Cerebellar nuclear complex (tissue), 1 donor: ENCODE measurements at places on chromosomes 7 and 10.

- peak; percentile 73 for DNase-seq
These were observed 13.1 kb downstream of the UNC5B start for GRCh38 chr10:71225291-71226058.

DNA sequence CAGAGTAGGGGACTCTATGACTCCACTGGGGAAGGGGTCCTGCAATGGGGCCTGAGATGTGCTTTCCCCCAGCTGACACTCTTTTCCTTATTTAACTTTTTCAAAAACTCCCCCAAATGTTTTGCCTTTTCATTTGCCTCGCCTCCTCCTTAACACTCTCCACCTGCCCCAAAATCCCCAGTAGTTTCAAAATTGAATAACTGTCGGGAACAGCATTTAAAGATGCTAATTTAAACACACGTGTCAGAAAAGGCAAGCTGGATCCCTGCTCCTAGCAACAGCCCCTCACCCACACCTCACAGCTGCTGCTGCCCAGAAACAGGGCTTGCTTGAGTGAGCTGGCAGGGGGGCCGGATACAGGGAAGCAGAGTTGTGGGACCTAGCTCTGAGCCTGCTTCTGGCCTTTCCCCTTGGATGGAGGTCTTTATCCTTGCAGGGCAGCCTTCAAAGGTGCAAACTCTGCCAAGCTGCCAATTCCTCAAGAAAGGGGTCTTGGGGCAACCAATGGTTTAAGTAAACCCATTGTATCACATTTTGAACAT, 115.3 kb downstream of the KCNMA1 start:
- DNase-seq: no peak

DNA sequence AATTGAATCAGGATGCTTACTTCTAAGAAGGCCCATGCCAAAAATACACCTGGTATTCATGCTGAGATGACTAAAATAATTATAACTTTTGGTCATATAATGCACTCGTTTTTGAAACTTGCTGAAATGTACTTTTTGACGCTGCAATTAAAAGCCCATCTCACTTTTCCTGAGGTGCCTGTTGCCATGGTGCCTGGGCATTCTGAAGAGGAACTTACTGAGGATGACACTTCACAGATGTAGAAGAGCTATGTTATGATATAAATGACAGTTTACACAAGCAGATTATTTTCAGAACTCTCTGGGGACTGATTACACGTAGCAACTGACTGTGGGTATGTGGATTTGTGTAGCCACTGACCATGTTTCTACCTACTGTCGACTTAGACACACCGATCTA, 182.4 kb downstream of the TPK1 start:
- DNase-seq: no peak

DNA sequence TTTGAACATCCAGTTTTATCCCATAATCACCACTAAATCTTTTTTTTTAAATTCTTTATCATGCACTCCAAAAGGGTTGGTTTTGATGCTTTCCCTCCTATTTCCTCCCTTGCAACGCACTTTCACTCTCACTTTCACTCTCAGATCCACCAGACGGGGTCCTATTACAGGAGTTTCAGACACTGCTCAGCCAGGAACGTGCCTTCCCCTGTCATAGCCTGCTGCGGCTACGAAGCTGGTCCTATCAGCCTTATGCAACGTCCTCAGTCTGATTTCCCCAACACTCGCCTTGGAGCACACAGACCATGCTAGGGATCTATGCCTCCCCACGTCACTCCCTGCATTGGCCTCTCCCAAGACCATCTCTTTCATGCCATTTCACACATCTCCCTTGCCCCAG, 23.4 kb downstream of the ZPBP start:
- DNase-seq: no peak

GRCh38 chr7:528451-528850, 8.8 kb upstream of the PDGFA start:
- DNase-seq: no peak

GRCh38 chr10:8437896-8438295, 383.4 kb downstream of the GATA3 start:
- no peak for DNase-seq

DNA sequence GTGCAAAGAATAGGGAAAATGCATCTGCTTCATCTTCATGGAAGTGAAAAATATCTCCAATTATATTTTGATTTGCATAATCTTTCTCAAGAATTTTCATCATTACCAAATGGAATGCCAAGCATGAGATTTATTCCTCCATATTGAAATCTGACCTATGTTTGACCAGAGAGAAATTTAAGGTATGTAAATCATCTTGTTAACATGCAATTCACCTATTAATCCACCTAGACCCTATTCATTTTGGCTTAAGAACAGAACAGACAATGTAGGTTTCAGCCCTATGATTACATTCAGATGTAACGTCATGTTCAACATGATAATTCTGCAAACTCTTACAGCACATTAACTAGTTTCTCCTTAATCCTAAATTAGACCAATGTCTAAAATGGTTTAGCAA, 30.8 kb upstream of the TMEM140 start:
- DNase-seq: no peak

- no peak for DNase-seq
These were observed 62.6 kb downstream of the RASGEF1A start for GRCh38 chr10:43204042-43204942.

GRCh38 chr7:8260871-8261694, 884 bp downstream of the ICA1 start:
- no peak for DNase-seq

GRCh38 chr10:21526860-21527597, 1.5 kb upstream of the SKIDA1 start:
- DNase-seq: no peak

DNA sequence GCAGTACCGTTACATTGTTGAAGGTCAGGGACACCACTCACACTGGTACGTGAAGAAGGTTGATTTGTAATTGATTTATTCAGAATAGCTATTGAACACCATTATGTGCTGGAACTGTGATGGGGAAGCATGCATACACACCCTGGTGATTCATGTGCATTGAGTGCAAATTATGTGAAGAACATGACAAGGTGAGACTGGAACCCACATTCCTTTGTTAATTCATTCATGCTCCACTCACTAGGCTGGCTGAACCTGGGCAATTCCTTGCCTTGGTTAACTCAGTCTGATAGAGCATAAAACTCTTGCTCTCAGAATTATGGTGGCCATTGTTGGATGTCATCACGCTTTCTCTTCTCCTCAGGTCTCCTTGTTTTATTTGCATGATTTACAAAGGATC, 67.3 kb upstream of the TPK1 start:
- DNase-seq: no peak

DNA sequence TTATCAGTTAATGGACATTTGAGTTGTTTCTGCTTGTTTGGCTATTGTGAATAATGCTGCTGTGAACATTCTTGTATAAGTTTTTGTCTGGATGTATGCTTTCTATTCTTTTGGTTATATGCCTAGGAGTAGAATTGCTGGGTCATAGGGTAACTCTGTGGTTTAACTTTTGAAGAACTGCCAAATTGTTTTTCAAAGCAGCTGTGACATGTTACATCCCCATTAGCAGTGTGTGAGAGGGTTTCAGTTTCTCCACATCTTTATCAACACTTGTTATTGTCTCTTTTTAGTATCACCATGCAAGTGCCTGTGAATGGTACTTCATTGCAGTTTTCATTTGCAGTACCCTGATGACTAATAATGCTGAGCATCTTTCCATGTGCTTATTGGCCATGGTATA, 2.1 kb upstream of the NDUFB8 start:
- DNase-seq: no peak

DNA sequence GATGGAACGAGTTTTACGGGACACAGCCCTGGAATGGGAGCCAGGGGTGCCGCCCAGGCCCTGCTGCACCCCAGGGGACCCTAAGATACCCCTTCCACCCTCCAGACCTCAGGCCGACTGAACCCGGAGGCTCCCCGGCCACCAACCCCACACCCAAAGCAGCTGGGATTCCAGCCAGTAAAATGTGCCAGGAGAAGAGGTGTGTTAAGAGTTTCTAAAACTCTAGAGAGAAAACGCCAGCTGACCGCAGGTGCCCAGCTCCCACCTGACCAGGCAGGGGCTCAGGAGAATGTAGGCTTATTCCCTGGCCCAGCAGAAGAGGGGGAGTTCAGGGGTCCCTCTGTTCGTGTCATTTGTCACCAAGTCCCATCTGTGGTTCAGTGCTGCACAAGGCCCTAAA, 17.5 kb downstream of the NUDT1 start:
- DNase-seq: no peak

DNA sequence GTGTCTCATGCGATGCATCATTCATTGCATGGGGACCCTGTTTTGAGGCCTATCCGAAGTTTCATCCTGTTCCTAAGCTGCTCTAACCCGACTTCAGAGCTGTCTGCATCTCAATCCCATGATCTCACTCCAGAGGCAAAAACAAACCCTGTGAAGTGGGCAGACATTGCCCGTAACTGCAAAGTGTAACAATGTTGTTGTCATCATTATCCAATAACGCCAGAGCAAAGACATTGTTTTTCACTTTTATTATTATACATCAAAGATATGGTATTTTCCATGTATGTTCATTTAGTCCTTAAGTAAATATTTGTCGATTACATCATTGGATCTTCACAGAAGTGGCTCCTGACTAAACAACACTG, 246.7 kb downstream of the KLF6 start:
- DNase-seq: no peak

- no peak for DNase-seq
These were observed 10.7 kb downstream of the HIP1 start for GRCh38 chr7:75727881-75728593.

DNA sequence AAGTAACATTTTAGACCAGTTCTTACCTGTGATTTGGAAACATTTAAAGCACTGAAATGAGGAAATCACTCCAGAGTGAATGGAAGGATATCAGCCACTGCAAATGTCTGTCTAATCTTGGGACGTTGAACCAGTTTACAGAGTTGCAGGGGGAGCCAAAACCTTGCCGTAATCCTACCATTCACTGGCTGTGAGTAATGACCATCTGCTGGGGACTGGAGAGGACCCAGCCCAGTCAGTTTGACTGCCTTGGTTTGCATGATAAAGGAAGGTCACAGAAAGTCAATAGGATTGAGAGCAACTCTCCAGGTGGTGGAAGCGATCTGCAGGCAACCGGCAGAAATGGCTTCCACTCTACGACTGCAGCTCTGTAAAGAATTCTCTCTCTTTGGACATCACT, 167.2 kb downstream of the AKR1D1 start:
- DNase-seq: no peak

- no peak for DNase-seq
These were observed 21.5 kb upstream of the TMEM213 start for GRCh38 chr7:138776166-138776833.

DNA sequence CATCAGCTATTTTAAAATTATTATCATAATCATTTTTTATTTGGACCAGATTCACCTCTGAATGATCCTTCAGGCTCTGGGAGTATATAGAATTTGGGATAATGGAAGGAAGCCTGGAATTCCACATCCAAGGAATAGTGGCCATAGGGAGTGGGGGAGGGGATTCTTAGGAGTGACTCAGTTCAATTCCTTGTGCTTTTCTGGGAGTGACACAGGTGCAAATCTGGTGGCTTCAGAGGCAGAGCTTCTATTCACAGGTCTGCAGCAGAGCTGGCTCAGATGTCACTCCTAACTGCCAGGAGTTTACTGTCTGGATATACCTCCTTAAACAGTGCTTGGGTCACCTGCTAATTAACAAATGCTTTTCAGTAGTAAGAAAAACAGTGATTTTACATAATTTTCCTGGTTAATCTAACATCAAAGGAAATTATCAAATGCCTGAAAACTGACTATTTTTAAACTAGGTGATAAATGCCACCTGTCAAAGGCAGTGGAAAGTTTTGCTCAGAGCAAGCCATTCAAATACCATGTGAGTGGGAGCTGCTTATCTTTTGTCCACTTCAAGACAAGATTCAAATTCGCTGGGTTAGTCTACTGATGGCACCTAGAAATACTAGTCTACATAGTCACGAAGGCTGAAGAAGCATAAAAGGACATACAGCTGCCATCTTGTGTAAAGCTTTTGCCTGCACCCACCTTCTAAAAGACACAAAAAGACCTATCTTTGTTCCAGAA, 106.7 kb upstream of the LAMB4 start:
- no peak for DNase-seq

- no peak for DNase-seq
These were observed 53.8 kb upstream of the SLC16A12 start for GRCh38 chr10:89589101-89589720.

GRCh38 chr10:132652446-132652845, 114.9 kb downstream of the INPP5A start:
- no peak for DNase-seq

GRCh38 chr10:102465466-102465865, 14.1 kb upstream of the C10orf95 start:
- DNase-seq: no peak

- no peak for DNase-seq
These were observed 148.4 kb downstream of the TPST1 start for GRCh38 chr7:66353547-66353946.

DNA sequence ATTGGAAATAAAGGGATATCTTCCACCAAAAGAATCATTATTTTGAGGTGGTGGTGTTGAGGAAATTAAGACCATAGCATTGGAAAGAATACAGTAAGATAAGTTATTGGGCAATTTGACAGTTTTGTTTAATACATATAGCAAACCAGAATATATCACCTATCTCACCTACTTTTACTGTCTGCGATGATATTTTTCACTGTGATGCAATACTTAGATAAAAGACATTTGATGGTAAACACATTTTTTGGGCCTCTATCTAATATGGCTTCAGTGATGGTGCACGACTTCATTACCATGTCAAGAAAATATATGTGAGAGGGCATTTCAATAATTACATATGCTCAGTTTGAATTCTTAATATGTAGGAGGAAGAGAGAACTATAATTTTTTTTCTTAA, 93.7 kb upstream of the MAGI2 start:
- DNase-seq: no peak

- DNase-seq: no peak
These were observed 67.8 kb upstream of the PCBD1 start for GRCh38 chr10:70956029-70956759.

DNA sequence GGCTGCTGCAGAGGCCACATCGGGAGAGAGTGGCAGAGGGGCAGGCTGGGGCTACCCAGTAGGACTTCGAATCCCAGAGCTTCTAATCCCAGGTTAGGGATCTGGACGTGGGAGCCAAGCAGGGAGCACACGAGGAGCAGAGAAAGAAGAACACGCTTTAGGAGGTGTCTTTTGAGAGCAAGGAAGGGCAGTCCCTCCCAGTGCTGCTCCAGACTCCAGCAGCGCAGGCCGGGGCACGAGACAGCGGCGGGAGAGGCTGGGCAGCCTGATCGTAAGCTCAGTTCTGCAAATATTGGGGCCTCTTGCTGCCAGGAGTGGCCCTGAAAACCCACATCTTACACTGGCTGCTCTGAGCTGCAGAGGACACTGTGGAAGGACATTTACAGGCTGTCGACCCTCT, 75.9 kb downstream of the HIPK2 start:
- no peak for DNase-seq

- DNase-seq: no peak
These were observed 216.0 kb downstream of the GPAM start for GRCh38 chr10:111967547-111967946.

- DNase-seq: no peak
These were observed 84.0 kb downstream of the ANLN start for GRCh38 chr7:36473454-36474282.

GRCh38 chr7:40470091-40470592, 335.3 kb downstream of the SUGCT start:
- DNase-seq: no peak

- DNase-seq: no peak
These were observed 6.2 kb downstream of the TACR2 start for GRCh38 chr10:69410487-69410886.
